ENCODE measurements at places on chromosomes 1 and 21.

- H3K36me3 ChIP-seq, result no peaks in the 10 kb centered on the region
- DNase-seq, result no peak
- no peak overlapping the region for H3K4me3 ChIP-seq
- H3K27me3 ChIP-seq, result peaks cover 36% of the 10 kb centered on the region
- H3K4me1 ChIP-seq, result no peaks in the 10 kb centered on the region
- no peak overlapping the region for H3K27ac ChIP-seq
Measured at GRCh38 chr1:114087495-114087894, 66.2 kb downstream of the SYT6 start.

DNA sequence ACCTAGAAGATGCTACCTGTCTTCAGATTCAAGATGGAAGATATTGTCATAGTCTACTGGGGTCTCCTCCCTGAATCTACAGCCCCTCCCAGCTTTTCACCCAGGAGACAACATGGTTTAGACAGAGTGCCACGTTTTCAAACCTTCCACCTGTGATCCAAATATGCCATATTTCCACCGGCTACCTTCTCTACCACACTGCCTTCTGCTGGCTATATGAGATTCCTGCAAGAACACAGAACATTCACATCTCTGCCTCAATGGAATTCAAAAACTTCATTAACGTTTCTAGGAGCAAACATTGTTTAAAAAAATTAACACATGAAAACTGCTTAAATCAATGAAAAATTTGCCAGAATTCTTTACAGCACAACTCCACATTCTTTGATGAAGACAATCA lies 12.9 kb upstream of the LELP1 start:
- no peak overlapping the region for H3K27ac ChIP-seq
- no peaks in the 10 kb centered on the region for H3K27me3 ChIP-seq
- no peaks in the 10 kb centered on the region for H3K4me1 ChIP-seq
- H3K4me3 ChIP-seq, result no peak overlapping the region
- no peaks in the 10 kb centered on the region for H3K36me3 ChIP-seq
- no peak for DNase-seq

GRCh38 chr1:233256191-233256590 lies 39.3 kb downstream of the PCNX2 start:
- H3K4me3 ChIP-seq, result no peak overlapping the region
- DNase-seq, result no peak
- no peak overlapping the region for H3K27ac ChIP-seq
- no peaks in the 10 kb centered on the region for H3K4me1 ChIP-seq
- H3K36me3 ChIP-seq, result peaks cover 31% of the 10 kb centered on the region

- H3K4me1 ChIP-seq, result no peaks in the 10 kb centered on the region
- no peaks in the 10 kb centered on the region for H3K36me3 ChIP-seq
- H3K27ac ChIP-seq, result no peak within 1 kb of the TSS
Measured at GRCh38 chr1:27634985-27635367, at the start of gene FGR. Gene FGR (minus strand): TSS chr1:27635185. CDS start chr1:27623916, 11,269 bp downstream.

GRCh38 chr1:7019510-7019909 lies 234.3 kb downstream of the CAMTA1 start:
- H3K27ac ChIP-seq, result no peak overlapping the region
- no peak overlapping the region for H3K4me3 ChIP-seq
- no peaks in the 10 kb centered on the region for H3K4me1 ChIP-seq
- H3K36me3 ChIP-seq, result no peaks in the 10 kb centered on the region
- no peak for DNase-seq
- peaks cover 11% of the 10 kb centered on the region for H3K27me3 ChIP-seq

GRCh38 chr1:91545506-91546300 lies 45.1 kb downstream of the CDC7 start:
- DNase-seq, result no peak
- H3K27me3 ChIP-seq, result peaks cover 15% of the 10 kb centered on the region
- no peaks in the 10 kb centered on the region for H3K36me3 ChIP-seq
- no peak overlapping the region for H3K4me3 ChIP-seq
- H3K27ac ChIP-seq, result no peak overlapping the region
- no peaks in the 10 kb centered on the region for H3K4me1 ChIP-seq

DNA sequence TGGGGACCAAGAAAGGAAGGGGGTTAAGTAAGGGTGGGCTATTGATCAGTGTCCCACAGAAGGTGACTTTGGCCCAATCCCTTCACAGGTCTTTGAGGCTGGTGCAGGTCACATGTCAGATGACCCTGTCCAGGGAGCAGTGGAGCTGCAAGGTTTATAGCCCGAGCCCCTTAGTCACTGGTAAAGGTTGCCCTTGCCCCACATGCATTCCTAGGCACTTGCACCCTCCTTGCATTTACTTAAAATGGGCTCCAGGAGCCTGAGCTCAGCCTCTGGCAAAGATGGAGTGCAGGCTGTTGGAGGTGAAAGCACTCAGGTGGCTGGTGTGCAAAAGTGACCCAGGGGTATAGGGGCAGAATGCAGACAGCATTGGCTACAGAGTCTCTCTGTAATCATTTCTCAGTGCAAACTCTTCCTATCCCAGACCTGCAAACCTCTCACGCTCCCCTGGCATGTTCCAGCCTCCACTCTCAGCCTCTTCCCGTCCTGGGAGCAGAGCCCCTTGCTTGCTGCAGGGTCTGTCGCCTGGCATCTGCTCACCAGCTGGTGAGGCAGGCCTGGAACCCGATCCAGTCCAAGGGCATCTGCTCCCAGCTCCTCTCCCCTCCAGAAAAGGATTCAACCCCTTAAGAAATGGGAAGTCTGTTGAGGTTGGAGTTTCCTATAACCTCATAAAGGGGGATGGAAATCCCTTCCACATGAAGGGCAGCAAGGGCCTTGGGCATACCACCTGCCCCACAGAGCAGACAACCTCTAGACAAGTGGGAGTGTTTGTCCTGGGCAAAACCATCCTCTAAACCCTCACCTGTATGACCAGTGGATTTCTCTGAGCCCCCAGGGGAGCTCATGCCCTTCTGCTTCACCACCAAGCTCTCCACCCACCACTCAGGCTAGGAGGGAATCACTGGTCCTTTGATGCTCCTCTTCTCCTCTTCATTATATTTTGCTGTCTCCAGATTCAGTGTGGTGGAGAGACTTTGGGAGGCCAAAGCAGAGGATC lies 23.1 kb upstream of the PTPRF start:
- no peak overlapping the region for H3K4me3 ChIP-seq
- H3K27me3 ChIP-seq, result no peaks in the 10 kb centered on the region
- H3K27ac ChIP-seq, result no peak overlapping the region
- H3K4me1 ChIP-seq, result no peaks in the 10 kb centered on the region
- H3K36me3 ChIP-seq, result no peaks in the 10 kb centered on the region
